DMS79 (cell line): ENCODE measurements at places on chromosomes 2 and 18.

- peak; percentile 80 for DNase-seq
These were observed 101.5 kb upstream of the HS6ST1 start for GRCh38 chr2:128420131-128420530.

DNA sequence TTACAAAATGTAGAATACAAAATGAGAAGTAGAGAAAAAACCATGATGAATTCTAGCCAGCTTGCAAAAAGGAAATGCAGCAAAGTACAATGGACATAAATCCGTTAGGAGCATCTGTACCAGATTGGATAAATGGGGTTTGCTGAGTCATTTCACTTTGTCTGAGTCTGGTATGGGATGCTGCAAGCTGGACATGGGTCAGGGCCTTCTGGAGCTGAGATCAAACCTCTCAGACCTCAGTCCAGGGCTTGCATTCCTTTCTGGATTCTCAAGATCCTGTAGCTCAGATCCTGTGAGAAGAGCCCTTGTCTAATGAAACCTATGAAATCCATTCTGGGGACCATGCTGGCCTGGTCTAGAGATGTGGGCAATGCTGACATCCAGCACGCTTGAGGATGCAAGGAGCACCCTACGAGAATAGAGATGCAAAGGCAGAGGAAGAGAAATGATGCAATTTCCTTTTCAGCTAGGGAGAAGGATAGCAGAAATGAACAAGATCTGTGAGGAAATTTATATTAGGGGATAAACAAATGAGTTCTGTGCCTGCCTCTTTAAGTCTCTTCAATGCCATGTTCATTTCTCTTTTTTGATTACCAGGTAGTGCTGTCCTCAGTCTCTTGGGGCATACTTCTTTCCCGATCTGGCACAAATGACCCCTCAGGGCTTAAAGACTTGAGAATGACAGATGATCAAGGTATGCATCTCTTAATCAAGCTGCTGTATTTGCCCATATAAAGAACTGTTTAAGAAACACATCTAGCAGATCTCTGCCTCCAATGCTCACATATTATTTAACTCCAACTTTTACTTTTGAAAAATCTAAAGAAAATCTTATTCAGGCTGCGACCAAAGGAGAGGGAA lies 230.4 kb downstream of the MEIS1 start:
- no peak for DNase-seq

DNA sequence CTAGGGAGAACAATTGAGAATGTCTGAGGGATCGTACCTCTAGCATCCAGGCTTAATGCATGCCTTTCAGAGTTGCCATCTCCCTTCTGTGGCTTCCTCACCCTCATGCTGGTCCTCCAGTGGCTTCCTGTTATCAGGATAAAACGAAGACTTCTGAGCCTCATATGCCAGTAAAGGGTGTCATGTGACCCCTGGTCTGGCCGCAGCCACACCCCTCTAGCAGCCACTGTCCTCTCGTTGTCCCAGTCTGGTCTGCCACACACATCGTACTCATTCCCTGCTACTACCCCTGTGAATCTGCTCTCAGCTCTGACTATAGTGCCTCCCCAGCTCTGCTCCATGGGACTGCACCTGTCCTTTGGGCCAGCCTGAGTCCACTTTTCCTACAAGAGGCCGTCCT lies 62.6 kb upstream of the TMEM177 start:
- no peak for DNase-seq

- no peak for DNase-seq
These were observed 383.0 kb upstream of the LRRTM1 start for GRCh38 chr2:80687524-80687923.

GRCh38 chr2:234669621-234670020 lies 172.7 kb upstream of the ARL4C start:
- DNase-seq, result no peak

GRCh38 chr2:76870011-76870410 lies 652.2 kb downstream of the LRRTM4 start:
- no peak for DNase-seq

DNA sequence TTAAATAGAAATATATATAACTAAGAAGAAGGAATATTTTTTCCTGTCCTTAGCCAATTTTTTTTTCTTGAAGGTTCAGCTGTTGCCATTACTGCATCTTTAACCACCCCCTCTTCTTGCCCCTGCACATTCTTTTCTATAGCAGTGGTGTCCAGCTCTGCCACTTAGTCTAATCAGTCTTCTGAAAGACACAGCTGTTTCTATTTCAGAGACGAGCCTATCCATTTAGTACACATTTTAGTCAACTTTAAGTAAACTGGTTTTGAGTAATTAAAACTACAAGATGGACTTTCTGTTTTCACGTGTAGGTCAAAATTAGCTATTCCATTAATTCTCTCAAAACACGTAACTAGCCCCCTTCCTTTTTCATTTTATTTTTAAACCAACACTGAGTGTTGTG lies 21.0 kb downstream of the SPOPL start:
- DNase-seq, result no peak
